Panc1 (cell line): ENCODE measurements at places on chromosomes 6 and 20.
A peak's percentile ranks its signal among the peaks of the same experiment; 100 is the strongest.

DNA sequence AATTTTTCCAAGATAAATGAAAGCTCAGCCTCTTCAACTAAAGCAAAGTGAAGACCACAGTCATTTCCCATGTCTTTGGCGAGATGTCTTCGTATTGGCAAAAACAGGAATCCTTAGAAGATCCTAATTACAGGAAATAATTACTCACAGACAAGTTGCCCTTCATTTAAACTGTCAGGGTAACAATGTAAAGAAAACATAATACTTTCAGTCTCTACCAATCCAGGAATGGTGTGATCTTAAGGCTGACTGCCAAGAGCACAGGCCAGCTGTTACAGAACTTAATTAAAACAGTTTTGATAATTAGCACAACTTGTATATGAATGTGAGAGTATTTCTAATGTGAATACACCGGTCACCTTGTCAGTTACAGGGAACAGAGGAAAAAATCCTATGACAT lies 292.2 kb downstream of the PACRG start:
- no peak for DNase-seq

- DNase-seq: no peak
Observed at GRCh38 chr6:133241901-133242636, 912 bp downstream of the EYA4 start.

DNA sequence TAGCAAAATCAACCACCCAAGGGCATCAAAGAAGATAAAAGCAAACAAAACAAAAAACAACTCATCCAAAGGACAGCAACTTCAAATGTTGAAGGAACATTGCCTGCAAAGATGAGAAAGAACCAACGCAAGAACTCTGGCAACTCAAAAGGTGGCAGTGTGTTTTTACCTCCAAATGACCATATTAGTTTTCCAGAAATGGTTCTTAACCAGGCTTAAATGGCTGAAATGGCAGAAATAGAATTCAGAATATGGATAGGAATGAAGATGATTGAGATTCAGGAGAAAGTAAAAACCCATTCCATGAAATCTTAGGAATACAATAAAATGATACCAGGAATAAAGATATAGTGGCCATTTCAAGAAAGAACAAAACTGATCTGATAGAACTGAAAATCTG lies 9.8 kb upstream of the PI3 start:
- DNase-seq: no peak

- DNase-seq: no peak
Observed at GRCh38 chr20:53578492-53579222, 15.0 kb downstream of the ZNF217 start.

- DNase-seq: peak; percentile 90
Observed at GRCh38 chr20:47334022-47334551, 22.4 kb downstream of the ZMYND8 start.

DNA sequence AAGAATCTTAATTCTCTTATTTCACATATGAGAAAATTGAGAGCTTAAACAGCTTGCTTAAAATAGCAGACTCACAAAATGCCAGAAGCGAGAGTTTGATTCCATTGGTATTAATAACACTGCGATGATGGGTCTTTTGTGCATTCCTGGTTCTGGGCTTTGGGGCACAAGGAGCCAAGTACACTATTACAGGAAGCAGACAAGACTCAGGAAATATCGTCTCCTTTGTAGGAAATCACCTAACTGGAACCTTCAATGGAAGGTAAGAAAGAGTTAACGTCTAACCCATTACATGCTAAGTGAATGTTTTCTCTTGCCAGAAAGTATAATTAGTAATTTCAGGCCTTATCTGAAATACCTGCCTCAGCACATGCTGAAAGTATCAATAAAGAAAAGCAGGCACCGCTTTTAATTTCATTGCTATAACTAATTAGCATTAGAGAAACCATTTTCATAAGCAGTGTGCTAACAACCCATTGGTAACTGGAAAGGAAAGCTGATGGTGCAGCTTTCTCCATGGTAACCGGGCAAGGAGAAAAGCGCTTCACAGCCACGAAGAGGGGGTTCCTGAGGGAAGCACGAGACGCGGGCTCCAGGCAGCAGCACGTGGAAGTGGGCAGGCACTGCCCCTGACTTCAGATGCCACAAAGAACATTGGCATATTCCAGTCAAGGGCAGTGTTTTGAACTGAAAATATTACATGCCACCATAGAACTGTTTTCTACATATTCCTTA lies 206.7 kb upstream of the AGPAT4 start:
- no peak for DNase-seq

GRCh38 chr20:44030394-44030793 lies 115.7 kb downstream of the TOX2 start:
- DNase-seq: no peak

- DNase-seq: no peak
Observed at GRCh38 chr6:97732045-97732444, 449.0 kb upstream of the MMS22L start.

DNA sequence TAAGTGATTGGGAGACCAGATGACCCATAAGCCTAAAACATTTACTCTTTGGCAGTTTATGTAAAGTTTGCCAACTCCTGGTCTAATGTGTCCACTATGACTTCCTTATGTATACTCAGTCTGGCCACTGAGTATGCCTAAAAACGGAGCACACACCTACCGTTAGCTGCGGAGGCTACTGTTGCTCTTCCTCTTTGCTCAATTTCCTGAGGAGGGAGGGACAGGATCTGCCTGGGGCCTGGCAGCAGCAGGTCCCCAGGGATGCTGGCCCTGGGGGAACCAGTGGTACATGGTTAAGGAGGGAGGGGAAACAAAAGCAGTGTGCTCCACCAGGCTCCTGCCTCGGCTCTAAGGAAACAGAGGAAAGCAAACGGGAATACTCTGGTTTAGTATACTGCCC lies 113.5 kb downstream of the CDYL start:
- no peak for DNase-seq

GRCh38 chr20:6767536-6768227 lies at the start of gene BMP2:
Gene BMP2 (plus strand): TSS chr20:6767686. CDS start chr20:6770127, 2,441 bp downstream.
- DNase-seq: no peak

DNA sequence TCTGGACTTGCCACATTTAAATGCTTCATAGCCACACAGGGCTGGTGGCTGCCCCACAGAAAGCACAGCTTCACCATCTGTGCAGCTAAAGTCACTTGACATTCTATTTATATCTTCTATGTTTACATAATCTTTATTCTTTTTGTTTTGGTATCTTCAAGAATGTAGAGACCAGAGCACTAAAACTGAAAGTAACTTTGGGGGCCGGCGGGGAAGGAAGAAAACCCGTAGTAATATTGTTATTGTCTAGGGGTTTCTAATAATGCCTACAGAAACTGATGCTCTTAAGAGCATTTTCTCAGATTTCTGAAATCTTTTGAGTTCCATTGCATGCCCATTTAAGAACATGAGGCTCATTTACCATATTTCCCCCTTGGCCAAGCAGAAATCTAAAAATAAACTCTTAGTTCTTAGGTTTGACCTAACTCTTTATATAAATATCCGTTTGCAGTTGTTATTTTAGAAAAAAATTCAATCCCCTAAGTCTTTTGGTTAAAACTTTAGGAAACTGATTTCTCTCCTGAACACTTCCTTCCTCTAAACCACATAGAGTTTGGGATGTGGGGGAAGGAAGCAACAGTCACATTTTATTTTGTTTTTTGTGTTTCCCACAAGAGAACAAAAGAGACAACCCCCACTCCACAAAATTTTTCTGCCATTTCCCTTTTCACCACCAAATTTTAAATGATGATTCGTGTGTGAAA lies 207.6 kb downstream of the OGFRL1 start:
- no peak for DNase-seq

DNA sequence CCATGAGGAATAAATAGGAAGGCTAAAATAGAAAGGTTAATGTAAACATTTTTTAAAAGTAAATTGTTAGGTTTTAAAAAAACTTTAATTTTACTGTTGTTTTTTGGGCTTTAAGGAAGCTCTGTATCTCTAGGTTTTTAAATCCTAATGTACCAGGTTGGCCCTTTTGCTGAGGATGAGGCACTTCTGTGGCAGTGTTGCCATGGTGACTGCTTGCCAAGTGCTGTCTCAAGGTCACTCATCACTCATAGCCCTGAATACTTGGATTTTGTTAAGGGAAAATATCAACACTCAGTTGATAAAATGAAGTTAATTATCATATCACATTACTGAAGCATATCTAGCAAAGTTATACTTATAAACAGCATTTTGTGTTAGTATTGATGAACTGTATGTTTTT lies 50.2 kb downstream of the NCOA3 start:
- no peak for DNase-seq

DNA sequence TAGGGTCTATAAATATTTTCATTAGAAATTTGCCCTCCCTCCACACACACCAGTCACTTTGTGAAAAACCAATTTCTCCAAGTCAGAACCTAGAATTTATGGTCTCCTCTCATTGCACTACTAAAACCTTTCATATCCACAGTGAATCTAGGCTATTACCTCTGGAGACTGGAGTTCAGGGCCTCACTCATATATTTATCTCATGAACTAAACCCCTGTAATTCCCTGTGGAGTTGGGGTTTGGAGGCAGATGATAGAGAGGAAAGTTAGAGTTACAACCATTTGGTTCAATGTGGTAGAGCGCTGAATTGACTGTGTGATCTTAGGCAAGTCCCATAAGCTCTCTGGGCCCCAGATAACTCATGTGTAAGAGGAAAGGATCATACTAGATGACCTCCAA lies 18.2 kb upstream of the CEP85L start:
- DNase-seq: no peak

DNA sequence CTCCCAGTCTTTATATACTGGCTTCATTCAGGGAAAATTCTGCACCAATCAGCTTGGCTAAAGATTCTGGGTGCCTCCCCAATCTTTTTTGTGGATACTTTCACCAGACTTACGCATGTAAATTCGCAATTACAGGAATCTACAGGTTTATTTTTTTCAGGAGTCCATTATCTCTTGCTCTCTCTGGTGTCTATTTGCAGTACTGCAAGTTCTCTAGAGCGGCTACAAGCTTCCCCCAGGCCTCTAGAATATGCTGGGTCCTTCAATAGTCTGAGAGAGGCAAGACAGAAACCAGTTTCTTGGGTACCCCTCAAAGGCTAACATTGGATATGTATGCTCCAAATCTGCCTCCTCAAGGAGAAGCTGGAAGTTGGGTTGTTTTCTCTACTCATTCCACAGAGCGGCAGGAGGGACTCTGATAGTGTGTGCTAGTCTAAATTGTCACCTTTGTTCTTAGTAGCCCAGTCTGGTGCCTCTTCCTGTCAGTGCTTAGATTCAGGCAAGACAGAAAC lies 58.5 kb downstream of the SUN5 start:
- DNase-seq: peak; percentile 13

GRCh38 chr20:61052195-61052750 lies 199.8 kb upstream of the CDH4 start:
- DNase-seq: no peak
